Dermis microvascular lymphatic vessel endothelial cell (primary cell): ENCODE measurements at places on chromosomes 7 and 10. TPM values are rescaled to one million over a fixed set of nuclear protein-coding genes. Genes with fewer than 3 reads are reported as not detected.

Gene FAM180A
- total RNA-seq: not detected in 2 replicates

Gene ADIRF
- 26.0 and 44.4 TPM in 2 replicates for total RNA-seq

GRCh38 chr7:25073451-25073850, 51.6 kb downstream of the CYCS start:
- no peak for DNase-seq

DNA sequence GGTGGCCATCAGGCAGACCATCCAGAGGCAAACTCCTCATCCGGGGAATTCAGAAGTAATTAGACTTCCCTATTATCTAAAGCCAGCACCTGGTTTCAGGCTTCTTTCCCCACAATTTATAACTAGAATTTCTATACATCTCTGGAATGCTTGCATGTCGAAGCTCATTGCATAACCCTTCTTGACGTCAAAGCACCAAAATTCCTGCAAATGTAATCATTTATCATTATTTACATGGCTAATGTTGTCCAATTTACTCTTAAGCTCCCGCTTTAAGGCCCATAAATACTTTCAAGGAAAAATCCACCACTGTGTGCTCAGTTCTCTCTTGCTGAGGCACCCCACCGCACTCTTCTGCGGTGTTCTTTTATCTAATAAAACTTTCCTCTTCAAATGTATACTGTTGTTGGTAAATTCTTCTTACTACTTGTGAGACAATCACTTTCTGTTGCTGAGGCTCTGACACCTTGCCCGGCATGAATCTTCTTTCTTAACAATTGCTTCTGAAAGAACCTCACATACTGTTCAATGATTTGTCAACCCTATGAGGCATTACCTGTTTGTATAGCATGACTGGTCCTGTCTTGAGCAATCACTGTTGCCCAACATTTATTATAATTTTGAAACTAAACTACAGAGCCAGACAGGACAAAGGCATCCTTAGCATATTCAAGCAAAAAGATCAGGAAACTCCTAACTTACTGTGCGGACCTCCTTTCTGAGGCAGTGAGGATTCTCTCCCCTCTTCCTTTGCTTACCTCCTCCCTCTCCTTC, 17.4 kb upstream of the GPR141 start:
- no peak for DNase-seq

GRCh38 chr7:11427686-11428273, 404.2 kb downstream of the THSD7A start:
- peak; percentile 82 for DNase-seq
